ENCODE measurements at places on chromosomes 7 and 10.

DNA sequence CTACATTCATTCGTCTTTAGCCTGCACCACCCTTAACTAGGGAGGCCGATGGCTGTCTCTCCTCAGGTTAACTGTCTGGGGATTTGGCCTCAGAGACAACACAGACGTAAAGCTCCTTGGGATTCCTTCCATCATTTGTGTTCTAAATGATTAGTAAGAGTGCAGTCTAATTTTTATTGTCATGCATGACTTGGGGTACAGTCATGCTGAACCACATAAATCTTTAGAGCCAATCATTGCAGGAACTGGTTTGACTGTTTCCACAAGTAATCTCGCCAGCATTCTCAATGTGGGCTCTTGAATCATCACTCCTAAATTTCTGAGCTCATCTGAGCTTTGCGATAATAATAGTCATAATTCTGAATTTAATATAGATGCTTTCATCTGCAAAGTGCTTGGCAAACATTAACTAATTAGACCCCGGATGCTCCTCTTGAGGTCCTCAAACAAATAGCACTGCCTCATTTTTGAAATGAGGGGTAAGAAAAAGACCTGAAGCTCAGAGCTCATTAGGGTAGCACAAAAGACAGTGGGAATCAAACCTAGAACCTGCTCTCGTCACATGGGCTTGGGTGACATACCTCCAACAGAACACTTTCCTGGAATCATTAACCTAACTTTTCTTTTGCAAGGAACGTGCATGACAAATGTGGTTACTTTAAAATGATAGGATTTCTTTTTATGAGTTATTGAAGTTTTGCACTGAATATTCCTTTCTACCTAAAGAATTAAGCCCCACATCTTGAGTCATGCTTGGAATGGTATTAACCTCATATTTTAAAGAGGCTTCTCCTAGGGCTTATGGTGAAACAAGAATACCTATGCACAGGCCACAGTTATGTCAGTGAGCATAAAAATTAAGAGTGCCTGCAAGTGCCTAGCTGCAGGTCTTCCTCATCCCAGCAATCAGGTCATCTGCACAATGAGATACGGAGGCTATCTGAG, 118.9 kb upstream of the NRP1 start:
- DNase-seq, result peak; percentile 44

DNA sequence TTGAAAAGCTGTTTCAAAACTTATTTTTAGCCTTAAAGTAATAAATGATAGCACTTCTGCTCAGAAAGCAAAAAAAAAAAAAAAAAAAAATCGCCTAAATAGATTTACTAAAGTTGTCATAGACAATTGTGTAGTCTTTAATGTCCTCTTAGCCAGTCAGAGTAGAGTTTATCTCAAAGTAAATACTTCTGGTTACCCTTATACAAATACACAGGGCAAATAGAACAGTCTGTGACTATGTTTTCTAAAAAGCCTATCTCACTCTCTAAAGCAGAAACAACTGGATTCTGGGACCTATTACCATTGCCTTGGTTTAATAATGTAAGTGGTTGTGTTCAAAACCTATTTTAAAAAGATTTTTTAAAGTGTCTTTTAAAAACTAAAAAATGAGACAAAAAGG, 156.2 kb upstream of the THSD7A start:
- no peak for DNase-seq

DNA sequence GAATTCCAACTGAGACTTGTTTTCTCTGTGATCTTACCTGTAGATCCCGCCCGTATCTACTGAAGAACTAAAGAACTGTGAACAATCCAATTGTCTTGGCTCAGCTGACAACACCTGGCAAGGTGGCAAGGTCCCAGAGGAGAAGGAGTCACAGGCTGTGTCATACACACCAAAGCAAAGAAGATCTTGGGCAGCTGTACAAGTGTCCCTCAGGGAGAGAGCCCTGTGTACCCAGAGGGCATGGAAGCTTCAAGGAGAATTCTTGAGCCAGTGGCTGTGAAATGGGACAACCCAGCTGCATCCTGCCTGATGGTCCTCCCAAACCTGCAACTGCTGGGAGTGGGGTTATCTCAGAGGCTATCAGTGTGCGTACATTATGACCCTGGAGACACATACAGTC, 46.7 kb upstream of the TECTB start:
- no peak for DNase-seq

DNA sequence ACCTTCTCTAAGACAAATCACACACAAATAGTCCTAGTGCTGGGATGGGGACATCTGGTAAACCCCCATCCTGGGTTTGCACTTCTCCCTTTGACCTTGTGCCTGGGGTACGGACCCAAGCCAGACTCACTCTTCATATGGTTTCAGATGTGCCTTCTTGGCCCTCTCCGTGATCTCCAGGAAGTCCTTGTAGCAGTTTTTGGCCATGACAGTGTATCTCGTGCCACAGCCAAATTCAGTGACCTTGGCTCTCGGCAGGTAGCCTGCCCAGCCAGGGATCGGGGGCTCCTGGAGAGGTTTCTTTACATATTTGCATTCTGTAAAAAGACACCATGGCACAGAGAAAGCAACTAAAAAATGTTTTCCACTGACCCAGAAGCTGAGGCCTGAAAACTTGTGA, 43.9 kb downstream of the PNLIPRP2 start:
- no peak for DNase-seq

- DNase-seq, result no peak
These were observed 142.6 kb upstream of the KAT6B start for GRCh38 chr10:74683621-74684364.

- DNase-seq, result peak; percentile 93
These were observed 44.6 kb upstream of the TSPAN13 start for GRCh38 chr7:16708980-16709379.

- no peak for DNase-seq
These were observed 155.7 kb downstream of the PLXNA4 start for GRCh38 chr7:132420527-132420926.

- DNase-seq, result no peak
These were observed 47.0 kb upstream of the LAMB1 start for GRCh38 chr7:108049962-108050361.

- DNase-seq, result no peak
These were observed 5.4 kb upstream of the ZNF398 start for GRCh38 chr7:149141893-149142292.

- DNase-seq, result peak; percentile 71
These were observed 7.0 kb downstream of the CALY start for GRCh38 chr10:133329491-133330202.

DNA sequence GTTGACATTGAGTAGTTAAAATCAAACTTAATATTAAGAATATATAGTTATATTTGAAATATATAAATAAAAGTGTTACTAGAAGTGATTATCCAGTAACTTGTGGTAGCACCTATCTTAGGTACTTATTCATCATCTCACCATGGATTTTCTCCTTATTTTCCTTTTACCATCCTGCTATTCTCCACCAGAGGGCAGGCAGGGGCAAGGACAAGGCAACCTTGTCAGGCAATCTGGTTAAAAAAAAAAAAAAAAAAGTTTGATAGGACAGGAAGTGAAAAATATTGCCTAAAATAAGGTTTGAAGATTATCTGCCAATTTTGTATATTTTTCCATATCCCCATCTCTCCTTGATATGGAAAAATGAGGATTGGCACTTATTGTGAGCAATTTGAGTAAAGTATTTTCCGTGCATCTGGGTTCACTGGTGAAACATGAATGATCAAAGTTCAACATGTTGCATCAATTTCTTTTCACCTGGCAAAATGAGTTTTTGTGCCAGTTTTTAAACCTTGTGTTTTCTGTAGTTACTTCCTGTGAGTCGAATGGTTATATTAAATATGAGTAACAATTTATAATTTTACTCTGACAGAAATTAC, 256.7 kb downstream of the AGMO start:
- DNase-seq, result peak; percentile 73

DNA sequence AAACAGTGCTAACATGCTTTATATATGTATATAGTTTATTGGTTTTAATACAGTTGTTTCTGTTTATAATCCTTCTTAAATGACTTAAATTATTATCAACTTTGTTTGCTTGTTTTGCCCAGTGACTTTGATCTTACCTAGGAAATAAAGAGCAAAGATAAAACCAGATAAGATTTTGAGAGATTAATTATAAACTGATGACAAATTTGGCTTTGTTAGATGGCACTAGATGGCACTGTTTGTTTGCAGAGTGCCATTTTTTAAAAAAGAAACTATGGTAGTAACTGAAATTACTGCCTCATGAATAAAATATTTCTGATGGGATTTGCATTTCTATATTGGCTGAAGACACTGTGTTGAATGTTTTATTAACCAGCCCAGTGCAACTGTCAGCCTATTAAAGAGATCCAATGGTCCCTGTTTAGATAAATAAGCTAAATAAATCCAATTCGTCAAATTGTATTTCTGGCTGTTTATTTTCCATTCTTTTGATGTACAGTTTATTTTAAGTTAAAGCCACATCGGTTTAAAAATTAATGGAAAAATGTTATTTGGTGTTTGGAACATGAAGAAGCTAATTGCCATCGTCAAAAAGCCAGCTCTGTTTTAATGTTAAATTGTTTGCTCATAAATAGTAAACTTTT, 28.7 kb downstream of the VTI1A start:
- peak; percentile 4 for DNase-seq

DNA sequence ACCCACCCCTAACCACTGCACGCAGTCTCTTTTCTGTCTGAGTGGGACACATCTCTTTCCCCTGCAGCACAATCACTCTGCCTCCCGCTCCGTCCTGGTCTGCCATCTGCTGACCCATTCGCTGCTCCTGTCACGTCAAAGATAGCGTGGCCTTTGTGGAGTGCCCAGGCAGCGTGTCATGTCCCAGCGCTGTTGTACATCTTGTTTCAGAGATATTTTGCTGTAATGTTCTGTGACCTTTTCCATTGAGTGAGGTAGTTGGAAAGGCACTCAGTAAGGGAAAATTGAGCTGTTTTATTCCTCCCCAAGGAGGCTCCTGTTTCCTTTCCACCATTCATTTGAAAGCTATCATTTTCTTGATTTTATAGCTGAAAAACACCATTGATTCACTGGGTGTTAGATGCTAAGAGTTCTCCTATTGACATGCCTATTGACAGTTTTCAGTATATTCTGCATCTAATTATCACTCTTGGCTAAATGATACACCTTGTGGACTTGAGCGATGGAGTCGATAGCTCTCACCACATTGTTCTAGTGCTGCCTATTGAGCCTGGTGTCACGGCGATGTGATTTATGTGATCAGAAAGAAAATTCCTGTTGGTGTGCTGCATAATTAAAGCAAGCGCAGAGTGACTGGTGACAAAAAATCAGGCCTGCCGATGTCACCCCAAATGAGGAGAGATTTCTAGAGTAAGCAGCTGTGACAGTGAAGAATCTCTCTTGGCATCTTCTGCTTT, 372.6 kb downstream of the LRMDA start:
- no peak for DNase-seq

- no peak for DNase-seq
These were observed 6.9 kb upstream of the ZKSCAN1 start for GRCh38 chr7:100008525-100008924.

GRCh38 chr7:35450456-35451214, 196.7 kb upstream of the TBX20 start:
- DNase-seq, result no peak

- DNase-seq, result no peak
These were observed 3.4 kb upstream of the KIF20B start for GRCh38 chr10:89697946-89698345.

- no peak for DNase-seq
These were observed 78.8 kb downstream of the DNMBP start for GRCh38 chr10:99930731-99931550.

DNA sequence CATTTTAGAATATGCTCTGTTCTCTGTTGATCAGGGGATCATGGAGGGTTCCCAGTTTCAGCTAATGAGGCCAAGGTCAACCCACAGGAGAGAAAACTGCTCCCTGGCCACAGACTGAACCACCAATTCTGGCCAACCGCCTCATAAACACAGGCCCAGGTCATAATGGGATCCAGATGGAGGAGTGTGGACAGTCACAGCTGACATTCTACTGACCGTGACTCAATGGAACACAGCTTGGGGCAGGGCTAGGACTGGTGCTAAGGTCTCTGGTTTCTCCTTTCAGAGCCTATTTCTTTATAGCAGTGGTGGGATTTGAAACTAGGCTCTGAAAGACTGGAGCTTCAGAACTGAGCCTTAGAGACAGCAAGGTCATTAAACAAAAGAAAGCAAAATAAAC, 68.3 kb downstream of the HIPK2 start:
- DNase-seq, result peak; percentile 95

DNA sequence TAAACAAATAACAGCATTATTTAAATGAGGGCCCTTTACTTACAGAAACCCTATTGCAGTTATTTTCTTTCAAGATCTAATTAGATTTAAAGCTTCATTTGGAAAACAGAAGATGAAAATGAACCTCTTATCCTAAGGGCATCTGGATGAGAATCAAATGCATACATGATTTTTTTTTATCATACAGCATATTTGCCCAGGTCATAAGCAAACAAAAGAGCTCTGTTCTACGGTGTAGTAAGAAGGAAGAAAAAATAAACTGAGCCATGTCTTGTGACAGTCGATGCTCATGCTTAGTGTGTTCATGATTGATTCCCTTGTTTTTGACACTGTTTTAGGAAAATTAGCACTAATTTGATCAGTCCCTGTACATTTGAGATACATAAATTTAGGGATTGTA, 202.6 kb upstream of the RNF32 start:
- DNase-seq, result no peak

DNA sequence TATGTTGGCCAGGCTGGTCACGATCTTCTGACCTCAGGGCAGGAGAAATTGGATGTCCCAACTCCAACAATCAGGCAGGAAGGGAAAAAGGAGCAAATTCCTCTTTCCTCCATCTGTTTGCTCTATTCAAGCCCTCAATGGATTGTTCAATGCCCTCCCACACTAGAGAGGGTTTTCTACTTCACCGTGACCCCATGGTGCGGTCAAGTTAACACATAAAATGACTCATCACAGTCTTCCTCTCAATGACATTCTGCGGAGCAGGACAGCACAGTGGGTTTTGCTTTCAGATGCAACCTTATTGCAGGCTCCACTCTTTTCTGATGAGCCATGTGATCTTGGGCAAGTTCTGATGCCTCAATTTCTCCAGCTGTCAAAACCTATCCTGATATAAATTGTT, 364.9 kb downstream of the ANKRD30A start:
- no peak for DNase-seq

DNA sequence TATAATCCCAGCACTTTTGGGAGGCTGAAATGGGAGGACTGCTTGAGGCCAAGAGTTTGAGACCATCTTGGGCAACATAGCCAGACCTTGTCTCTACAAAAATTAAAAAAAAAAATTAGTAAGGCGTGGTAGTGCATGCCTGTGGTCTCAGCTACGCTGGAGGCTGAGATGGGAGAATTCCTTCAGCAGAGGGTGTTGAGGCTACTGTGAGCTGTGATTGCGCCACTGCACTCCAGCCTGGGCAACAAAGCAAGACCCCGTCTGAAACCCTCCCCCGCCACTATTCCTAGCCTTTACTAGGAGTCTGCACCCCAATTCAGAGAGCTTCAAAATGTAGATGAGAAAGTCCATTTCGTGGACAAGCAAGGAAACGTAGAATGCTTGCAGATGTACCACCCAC, 95.2 kb downstream of the PRPF18 start:
- no peak for DNase-seq

DNA sequence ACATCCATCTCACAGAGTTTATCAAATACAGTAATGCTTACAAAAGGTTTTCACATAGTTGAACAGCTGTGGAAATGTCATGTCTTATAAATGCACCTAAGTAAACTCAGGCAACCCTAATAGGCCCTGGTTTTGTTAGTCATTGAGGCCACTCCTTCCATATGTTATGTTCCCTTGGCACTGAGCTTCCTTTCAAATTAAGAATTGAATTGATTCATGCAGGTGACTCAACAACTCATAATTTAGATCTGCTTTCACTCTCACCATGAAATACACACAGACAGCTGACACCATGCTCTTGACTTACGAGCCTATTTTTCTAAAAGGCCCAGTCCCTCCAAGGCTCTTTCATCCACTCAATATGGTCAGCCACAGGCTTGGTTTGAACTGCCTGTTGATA, 476.9 kb downstream of the KCNMA1 start:
- DNase-seq, result peak; percentile 94
